ENCODE measurements at places on chromosomes 1 and 21.

GRCh38 chr1:184661801-184662200 lies 92.9 kb downstream of the EDEM3 start:
- peak; percentile 44 for DNase-seq

GRCh38 chr1:241837901-241838300 lies 10.1 kb upstream of the EXO1 start:
- DNase-seq: peak; percentile 94

- peak; percentile 90 for DNase-seq
These were observed 11.2 kb upstream of the CAPN2 start for GRCh38 chr1:223700942-223701637.

GRCh38 chr1:231683439-231684165 lies 57.0 kb downstream of the DISC1 start:
- no peak for DNase-seq

DNA sequence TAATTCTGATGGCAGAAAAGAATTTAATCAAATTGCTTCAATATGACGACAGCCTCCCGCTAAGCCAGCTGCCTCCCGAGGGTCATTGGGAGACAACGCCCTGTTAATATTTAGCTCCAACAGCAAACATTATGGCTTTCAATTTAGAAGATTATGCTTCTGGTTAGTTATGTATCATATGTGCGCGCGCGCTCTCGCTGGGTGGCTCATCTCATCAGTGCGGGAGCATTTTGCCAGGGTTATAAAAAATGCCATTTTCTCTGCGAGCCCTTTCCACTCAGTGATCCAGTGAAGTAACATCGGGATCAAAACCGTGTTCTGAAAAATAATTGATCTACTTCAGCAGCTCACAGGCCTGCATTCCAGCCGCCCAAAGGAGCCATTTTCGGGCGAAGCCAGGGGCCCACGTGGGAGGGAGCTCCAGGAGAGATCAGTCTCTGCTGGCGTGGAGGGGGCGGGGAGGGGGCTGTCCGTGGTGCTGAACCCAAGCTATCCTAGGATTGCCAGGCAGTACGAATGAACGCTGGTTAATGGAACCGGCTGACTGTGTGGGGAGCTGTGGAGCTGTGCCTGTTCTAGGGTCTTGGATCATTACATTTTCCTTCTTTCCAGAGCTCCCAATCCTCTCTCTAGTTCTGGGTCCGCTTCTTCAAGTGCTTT lies 219.1 kb upstream of the ZC3H12A start:
- DNase-seq: no peak

DNA sequence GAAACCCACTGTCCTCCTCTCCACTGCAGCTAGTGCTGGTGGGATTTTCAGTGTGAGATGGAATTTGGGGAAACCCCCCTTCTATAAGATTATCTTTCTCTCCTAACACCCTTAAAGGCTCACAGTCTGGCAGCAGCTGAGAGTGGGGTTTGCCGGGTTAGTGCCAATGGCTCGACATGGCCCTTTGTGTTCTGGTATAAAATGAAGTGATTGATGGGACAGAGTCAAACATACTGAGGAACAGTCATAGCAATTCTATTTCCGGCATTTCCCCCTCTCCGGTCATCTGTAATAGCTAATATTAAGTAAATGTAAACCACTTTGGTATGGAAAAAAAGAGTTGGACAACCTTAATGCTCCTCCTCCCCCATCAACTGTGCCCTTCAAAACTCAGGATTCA lies 37.6 kb downstream of the TFF3 start:
- DNase-seq: no peak

DNA sequence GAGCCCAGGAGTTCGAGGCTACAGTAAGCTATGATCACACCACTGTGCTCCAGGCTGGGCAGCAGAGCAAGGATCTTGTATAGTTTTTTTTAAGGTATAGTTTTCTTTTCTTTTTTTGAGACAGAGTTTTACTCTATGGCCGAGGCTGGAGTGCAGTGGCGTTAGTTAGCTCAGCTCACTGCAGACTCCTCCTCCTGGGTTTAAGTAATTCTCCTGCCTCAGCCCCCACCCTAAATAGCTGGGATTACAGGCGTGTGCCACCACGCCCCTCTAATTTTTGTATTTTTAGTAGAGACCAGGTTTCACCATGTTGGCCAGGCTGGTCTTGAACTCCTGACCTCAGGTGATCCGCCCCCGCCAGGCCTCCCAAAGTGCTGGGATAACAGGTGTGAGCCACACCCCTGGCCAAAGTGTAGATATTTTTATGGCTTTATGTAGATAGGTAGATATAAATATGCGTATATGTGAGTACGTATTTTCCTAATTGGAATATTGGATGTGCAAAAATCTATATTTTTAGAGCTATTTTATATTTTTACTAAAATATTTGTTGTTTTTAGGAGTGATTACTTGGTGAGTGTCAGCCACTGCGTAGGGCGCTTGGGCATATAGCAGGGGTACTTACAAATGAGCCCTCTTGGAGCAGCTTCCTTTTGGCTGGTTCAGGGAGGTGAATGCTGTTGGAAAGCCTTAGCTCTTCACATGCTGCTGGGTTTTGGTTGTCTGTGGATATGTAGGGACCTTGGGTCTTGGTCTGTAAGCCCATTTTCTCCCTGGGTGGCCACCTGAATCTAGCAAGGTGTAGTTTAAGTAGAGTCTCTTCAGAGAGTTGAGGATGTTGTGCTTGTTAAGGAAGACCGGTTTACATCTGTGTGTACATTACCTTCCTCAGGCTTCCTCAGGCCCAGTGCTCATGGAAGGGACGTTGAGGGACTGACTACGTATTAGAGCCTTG lies 9.5 kb downstream of the KDM4A start:
- no peak for DNase-seq

DNA sequence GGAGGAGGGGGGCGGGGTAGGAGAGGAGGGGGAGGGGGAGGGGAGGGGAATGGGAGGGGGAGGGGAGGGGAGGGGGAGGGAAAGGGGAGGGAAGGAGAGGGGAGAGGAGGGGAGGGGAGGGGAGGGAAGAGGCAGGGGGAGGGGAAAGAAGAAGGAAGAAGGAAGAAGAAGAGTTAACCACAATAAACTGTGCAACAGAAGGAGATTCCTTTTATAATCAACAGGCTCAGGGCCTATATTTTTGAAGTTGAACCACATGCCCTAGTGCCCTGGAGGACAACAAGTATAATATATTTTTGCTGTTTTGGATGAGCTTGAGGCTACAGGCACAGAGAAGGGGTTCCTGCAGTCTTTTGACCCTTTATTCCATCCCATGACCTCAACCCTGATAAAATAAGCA lies 228.2 kb upstream of the IRF2BP2 start:
- no peak for DNase-seq

GRCh38 chr1:37078866-37079265 lies 44.6 kb upstream of the GRIK3 start:
- no peak for DNase-seq

DNA sequence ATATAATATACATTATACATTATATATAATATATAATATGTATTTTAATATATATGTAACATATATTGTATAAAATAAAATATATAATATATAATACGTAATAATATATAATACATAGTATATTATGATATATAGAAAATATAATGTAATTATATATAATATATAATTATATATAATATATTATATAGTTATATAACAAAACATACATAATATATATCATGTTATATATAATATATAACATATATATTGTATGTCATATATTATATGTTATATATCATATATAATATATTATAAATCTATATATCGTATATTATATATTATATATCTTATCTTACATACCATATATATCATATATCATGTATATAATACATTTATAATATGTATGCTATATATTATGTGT lies 248.2 kb upstream of the TPTE start:
- DNase-seq: peak; percentile 10

DNA sequence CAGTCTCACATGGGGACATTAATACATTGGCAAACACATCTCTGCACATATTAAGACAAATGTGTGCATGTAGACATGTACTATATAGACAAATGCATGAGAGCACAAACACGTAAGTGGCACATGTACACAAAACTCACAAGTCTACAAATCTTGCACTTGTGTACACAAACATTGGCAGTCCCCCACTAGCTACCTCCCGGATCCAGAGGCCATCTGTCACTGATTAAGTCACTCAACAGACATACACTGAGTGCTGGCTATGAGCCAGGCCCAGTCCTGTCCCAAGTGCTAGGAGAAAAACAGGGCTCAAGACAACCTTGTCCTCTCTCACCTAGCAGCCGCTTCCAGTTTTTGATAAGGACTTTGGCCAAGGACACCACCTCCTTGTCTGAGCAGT lies 7.0 kb downstream of the TCEA3 start:
- peak; percentile 5 for DNase-seq

GRCh38 chr1:225415307-225415706 lies 12.5 kb downstream of the LBR start:
- DNase-seq: no peak

- DNase-seq: no peak
These were observed 249.2 kb upstream of the NFIA start for GRCh38 chr1:60833173-60833572.

GRCh38 chr1:52574594-52574993 lies 21.7 kb upstream of the TUT4 start:
- peak; percentile 97 for DNase-seq

- DNase-seq: no peak
These were observed 35.4 kb upstream of the AGPAT3 start for GRCh38 chr21:43829575-43830119.

DNA sequence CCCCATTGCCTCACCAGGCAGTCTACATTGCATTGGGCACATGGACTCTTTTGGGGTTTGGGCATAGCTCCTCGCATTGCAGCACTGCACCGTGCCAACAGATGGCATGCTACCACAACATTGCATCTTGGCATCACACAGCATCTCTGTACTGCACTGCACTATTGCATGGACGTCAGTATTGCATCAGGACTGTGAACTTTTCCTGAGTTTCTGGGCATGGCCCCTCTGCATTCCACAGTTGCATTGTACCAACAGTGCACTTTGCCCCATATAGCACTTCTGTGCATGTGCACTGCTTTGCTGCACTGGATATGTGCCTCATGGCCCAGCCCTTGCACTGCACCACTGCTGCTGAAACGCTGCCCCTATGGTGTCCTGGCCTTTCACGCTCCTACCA lies 9.6 kb downstream of the PTPRU start:
- DNase-seq: peak; percentile 44

GRCh38 chr1:30758785-30759380 lies 1.3 kb upstream of the LAPTM5 start:
- DNase-seq: no peak

- no peak for DNase-seq
These were observed 272.9 kb downstream of the KAZN start for GRCh38 chr1:14871218-14871970.

DNA sequence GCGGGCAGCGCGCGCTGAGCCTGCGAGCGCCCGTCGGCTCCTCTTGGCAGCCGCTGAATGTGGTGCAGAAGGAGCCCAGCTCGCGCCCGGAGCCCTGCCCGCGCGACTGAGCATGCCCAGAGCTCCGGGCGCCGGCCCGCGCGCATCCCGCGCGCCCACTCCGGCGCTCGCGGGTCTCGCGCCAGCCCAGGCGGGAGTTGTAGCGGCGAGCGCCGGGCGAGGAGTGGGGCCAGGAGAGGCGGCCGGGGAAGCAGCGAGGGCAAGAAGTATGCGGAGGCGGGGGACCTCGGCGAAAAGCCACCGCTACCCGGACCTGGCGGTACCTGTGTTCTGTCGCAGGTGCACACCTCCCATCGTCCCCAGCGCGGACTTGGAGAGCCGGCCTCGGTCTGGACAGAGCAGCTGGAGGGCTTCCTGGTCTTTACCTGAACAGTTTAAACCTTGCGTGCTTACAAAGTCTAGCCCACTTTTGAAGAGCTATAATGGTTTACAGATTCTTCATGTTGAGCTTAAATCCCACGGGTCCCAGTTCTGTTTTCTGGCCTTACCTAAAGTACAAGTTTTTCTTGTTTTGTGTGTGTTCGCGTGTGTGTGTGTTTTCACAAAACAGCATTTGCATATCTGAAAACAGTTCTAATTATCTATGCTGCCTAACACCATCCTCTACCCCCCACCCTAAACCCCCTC lies at the start of gene DDAH1:
TSS of gene DDAH1 (minus strand) at position 61 of the 687 bp plus-strand sequence. CDS start 114 bp downstream, outside the sequence.
- peak; percentile 65 for DNase-seq

- DNase-seq: no peak
These were observed 46.6 kb downstream of the NEK7 start for GRCh38 chr1:198203434-198203833.

- DNase-seq: peak; percentile 14
These were observed 51.3 kb downstream of the ZNHIT6 start for GRCh38 chr1:85656948-85657347.

GRCh38 chr1:211579440-211580302 lies 710 bp upstream of the SLC30A1 start:
- no peak for DNase-seq

GRCh38 chr21:27582246-27582947 lies 615.5 kb upstream of the ADAMTS5 start:
- DNase-seq: no peak

DNA sequence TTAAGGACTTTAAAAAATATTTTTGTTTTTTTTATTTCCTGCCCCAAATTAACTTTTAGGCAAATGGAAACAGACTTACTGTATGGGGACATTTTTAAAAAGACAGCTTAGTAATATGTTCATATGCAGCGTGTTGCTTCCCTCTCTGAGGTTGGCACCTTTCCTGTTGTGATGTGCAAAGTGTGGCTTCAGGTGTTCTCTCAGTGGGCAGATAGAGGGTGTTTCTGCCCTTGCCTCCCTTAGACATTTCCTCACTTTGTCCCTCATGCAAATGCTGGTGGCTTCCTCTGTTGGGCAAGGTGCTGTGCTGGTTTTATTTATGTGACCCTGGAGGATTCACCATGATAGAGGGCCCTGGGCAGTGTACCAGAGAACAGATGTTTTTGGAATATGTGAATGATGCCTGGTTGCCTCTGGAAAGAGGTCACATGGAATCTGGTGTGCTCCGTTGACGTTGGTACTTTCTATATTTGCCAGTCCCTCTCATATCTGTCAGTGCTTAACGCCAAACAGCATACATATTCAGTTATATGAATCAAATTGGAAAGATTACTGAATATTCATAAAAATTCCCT lies 123.5 kb downstream of the PATJ start:
- DNase-seq: no peak

GRCh38 chr1:115288591-115289198 lies 49.4 kb downstream of the NGF start:
- no peak for DNase-seq

DNA sequence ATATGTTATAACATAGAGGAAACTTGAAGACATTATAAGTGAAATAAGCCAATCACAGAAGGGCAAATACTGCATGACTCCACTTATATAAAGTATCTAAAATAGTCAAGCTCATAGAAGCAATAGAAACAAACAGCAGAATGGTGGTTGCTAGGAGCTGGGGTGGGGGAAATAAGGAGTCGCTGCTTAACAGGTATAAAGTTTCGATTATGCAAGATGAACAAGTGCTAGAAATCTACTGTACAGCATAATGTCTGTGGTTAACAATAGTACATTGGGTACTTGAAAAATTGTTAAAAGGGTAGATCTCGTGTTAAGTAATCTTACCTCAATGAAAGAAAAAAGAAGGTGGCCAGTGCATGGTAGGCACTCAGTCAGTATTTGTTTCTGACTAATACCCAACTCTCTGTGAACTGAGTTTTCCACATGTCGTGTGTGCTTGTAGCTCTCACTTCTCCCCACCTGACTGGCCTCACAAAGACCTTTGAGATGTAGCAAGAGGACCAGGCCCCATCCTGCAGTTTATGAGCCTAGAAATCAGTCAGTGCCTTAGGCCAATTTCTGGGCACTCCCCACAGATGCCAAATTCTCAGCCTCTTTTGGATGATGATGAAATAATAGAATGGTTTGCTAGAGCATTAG lies 14.7 kb upstream of the SPRR5 start:
- no peak for DNase-seq
